ENCODE measurements at places on chromosomes 4 and X.
A peak's percentile ranks its signal among the peaks of the same experiment; 100 is the strongest.

DNA sequence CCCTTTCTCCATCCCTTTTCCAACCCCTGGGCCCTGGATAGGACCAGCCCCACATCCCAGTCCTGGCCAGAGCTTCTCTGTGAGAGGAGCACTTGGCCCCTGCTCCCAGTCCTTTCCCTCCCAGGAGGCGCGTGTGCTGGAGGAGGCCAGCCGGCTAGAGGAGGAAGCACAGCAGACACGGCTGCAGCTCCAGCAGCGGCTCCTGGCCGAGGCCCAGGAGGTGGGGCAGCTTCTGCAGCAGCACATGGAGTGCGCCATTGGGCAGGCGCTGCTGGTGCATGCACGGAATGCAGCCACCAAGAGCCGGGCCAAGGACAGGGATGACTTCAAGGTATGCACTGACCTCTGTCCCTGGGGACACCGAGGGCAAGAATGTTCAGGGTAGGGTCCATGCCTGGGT is 87.5 kb downstream of the EVC start:
- no peak for DNase-seq

DNA sequence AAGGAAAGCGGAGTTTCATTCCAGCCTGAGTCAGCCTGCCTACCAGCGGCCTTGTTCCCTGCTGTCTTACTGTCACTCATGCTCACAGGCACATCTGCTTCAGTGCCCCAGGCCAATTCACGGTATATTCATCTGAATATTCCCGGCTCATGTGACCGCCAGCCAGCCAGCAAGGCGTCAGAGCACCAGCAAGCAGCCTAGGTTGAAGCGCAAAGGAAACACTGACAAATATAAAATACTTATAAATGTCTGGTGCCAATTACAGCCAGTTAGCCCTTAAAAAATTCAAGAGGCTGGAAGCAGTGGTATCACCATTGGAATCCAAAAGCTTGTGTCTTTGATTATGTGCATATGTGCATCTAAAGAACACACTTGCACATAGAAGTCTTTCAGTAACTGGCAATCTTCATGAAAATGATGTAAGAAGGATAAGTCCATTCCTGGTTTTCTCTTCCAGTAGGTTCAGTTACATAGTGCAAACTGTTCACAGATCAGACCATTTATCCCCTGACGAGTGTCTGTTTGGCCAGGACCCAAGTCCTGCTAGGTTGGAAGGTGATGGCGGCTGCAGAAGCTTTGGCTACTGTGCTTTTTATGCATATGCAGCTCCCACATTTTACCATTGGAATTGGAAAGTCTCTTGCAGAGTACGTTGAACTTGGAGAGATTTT is 61.3 kb downstream of the LUZP4 start:
- DNase-seq, result no peak

- peak; percentile 14 for DNase-seq
These were observed 145.0 kb upstream of the AADAT start for GRCh38 chr4:170234800-170235199.

DNA sequence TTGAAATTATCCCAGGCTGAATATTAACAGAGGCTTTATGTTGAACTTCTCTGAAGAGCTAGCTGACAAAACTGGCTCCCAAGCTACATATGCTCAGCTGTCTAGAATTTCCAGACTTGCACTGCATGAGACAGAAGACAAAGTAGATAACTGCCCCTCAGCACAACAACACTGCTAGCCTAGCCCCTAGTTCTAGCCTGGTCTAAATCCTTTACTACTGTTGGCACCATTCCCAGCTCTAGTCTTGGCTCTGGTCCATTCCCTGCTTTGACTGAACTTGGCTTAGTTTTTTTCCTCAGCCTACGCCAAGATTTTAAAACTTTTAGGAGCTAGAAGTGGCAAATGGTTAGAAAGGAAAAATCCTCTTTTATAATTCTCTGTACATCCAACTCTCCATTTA is 7.6 kb upstream of the OPHN1 start:
- no peak for DNase-seq

GRCh38 chrX:110847334-110847733 is 51.7 kb upstream of the CHRDL1 start:
- peak; percentile 9 for DNase-seq
